Central memory CD8-positive, alpha-beta T cell (primary cell): ENCODE measurements at places on chromosomes 11 and 22.

GRCh38 chr11:125429174-125429707, 66.8 kb downstream of the FEZ1 start:
- no peak for DNase-seq

GRCh38 chr22:39956932-39957664, 3.1 kb upstream of the TMA7B start:
- DNase-seq = no peak

GRCh38 chr11:1548221-1549070, 23.6 kb downstream of the DUSP8 start:
- DNase-seq = no peak

GRCh38 chr11:78540256-78540655, 34.4 kb downstream of the NARS2 start:
- DNase-seq = no peak

GRCh38 chr11:107041088-107041444, 22.8 kb upstream of the GUCY1A2 start:
- no peak for DNase-seq

DNA sequence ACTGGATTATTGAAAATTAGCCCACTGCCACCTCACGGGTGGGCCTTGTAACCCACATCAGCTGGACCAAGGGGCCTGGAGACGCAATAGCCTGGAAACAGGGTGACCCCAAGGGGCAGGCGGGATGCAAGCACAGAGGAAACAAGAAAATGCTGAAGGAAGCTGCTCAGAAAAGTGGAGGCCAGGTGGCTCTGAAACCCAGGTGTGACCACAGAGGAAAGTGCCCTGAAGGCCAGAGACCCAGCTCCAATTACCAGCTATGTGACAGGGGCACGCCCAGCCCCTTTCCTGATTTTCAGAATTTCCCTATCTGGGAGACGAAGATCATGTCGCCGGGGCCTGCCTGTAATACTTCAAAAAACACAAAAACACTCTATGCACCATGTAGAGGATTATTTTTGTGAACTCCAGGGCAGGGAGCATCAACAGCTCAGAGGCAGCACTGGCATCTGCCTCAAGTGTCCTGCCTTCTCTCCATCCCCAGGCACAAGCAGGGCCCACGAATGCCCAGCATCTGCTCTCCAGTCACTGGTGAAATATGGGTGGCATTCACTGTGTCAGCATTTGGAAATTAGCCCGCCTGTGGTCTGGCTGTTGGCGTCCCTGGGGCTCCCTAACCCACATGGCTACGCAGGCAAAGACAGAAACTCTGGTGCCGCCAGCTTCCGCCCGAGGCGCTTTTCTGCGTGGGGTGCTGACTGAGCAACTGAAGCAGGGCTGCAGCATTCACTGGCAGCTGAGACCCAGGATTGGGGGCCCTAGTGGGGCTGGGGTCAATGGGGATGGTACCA, 6.3 kb downstream of the KCNJ1 start:
- DNase-seq = no peak

DNA sequence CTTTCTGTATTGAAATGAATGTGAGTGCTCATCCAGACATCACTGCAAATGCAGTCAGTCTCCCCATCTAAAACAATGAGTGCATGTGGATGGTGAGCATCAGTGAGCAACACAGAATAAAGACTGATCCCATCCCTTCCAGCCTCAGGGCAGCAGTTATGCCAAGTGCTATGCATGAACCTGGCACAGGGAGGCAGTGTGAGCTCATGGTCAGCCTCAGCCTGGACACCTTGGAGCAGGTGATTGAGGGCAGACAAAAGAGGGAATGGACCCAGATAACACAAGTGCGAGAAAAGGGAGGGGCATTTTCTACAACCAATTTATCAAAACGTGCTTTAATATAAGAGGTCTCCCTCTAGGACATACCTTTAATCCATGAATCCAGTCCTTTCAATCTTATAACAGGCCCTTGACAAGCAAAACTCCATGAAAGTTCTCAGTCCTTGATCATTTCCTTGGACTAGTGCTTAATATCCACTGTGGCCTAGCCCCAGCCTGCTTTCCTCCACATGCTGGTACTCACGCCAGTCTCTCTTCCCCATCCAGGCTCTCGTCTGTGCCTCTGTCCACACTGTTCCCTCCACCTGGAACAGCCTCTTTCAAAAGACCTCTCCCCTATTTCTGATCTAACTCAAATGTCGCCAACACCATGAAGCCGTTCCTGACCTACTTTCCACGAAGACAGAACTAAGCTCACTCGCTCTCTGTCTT, 50.5 kb upstream of the LRRC55 start:
- DNase-seq = no peak

GRCh38 chr22:26953012-26953883, 295.9 kb downstream of the MIAT start:
- no peak for DNase-seq

GRCh38 chr11:36722421-36722820, 124.4 kb upstream of the RAG2 start:
- DNase-seq = no peak

GRCh38 chr11:69541501-69542313, 60.2 kb downstream of the LINC01488 start:
- no peak for DNase-seq

- no peak for DNase-seq
Observed at GRCh38 chr11:69413015-69413801, 68.3 kb upstream of the LINC01488 start.

GRCh38 chr22:45319324-45319685, 9.6 kb downstream of the FAM118A start:
- DNase-seq = no peak

- no peak for DNase-seq
Observed at GRCh38 chr11:61860054-61860903, 31.1 kb downstream of the FADS3 start.

DNA sequence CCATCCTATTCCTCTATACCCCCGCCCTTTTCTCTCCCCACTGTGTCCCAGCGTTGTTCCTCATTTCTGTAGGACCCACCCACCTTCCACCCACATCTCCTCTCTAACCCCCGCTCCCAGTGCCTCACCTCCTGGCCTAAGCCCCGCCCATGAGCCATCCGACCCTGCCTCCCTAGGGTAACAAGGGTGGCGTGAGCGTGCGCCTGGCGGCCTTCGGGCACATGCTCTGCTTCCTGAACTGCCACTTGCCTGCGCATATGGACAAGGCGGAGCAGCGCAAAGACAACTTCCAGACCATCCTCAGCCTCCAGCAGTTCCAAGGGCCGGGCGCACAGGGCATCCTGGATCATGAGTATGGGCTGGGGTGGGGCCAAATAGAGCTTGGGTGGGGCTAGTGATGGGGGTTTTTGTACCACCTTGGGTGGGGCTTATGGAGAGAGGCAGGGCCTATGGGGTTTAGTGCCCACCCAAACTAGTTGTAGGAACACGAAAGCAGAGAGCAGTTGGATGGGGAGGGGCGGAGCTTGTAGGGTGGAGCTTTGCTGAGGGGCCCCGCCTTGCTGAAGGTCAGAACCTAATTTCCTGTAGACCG, 4.5 kb downstream of the INPP5J start:
- no peak for DNase-seq

DNA sequence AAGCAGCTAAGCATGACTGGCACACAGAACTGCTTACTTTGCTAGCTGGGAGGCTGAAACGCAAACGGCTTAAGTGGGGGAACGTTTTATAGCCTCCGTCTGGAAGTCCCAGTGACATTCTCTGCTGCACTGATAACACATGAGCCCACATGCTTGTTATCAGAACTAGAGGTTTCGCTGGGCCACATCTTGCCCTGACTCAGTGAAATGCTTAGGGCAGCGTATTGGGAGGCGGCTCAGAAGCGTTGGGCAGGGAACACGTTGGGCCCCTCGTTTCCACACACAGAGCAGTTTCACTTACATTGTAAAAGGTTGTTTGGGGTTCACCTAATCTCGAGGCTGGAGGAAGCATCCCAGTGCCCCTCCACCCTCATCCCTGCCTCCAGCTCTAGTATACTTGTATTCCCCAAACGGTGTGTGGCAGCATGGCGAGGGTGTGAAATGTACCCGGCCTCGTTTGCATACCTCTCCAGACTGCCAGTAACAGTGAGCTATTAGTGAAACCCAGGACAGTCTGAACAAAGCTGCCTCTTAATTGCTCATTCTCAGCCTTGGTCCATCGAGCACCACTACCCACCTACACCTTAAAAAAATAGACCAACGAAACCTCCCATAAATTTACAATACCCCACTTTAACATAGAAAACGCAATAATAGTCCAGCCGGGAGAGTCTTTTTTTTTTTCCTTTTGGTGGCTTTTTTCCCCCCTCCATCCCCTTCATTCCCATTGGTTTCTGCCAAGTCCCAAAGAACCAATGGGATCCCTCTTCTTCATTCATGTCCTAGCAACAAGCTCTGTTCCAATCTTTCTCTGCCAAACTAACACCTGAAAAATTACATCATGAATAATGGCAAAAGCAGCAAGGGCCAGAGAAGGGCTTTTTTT, 218.8 kb upstream of the SORL1-AS1 start:
- DNase-seq = no peak

DNA sequence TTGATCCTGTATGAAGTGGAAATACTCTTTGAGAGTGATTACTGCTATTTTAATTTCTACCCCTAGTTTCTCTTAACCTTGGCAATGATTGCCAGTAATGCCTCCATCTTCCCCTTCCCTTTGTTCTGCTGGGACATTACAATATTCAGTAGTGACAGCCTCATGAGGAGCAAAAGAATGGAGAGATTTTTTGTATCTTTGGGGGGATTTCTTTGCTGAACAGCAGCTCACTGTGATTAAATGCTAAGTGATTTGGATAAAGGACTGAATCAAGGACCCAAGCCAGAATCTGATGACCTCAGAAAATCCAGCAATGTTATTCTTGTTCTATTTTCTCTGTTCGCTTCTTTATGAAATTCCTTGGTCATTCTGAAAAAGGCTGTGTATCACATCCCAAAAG, 7.0 kb upstream of the SLC1A2 start:
- DNase-seq = no peak

GRCh38 chr22:40020956-40021355, 26.2 kb downstream of the FAM83F start:
- no peak for DNase-seq

- no peak for DNase-seq
Observed at GRCh38 chr11:12172493-12173013, 62.2 kb downstream of the MICAL2 start.

DNA sequence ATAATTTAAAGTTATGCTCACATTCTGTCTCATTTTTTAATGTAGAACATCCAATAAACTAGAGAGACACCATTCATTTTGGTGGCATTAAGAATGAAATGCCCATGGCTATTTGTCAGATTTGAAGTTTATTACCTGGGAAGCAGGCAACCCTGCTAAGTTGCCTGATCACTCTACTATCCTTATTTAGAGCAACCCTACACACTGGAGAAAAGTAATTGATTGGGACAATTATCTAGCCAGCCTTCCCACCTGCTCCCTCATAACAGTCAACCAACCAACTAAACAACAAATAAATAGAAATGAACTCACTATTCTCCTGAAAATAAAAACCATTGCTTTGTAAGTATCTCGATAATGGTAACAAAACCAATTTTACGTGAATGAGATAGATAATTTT, 1129.0 kb upstream of the TENM4 start:
- DNase-seq = no peak

- DNase-seq = no peak
Observed at GRCh38 chr11:41309111-41309522, 150.3 kb downstream of the LRRC4C start.

GRCh38 chr22:27990451-27990840, 71.4 kb upstream of the PITPNB start:
- no peak for DNase-seq

DNA sequence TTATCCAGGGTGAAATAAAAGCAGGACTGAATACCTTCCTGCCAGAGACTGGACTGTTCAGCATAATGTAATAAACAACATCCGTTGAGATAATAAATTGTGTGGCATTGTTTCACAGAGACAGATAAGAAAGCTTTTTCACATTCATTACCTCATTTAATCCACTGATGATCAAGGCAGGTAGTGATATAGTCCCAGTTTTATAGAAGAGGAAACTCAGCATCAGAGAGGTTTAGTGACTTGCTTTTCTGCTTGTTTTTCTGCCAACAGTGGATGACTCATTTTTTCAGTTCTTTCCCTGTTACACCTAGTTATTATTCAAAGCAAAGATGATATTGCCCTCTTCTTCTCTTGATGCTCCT, 4.0 kb downstream of the MYO18B start:
- no peak for DNase-seq

GRCh38 chr22:42425337-42425988, 6.7 kb downstream of the NFAM1 start:
- DNase-seq = no peak

DNA sequence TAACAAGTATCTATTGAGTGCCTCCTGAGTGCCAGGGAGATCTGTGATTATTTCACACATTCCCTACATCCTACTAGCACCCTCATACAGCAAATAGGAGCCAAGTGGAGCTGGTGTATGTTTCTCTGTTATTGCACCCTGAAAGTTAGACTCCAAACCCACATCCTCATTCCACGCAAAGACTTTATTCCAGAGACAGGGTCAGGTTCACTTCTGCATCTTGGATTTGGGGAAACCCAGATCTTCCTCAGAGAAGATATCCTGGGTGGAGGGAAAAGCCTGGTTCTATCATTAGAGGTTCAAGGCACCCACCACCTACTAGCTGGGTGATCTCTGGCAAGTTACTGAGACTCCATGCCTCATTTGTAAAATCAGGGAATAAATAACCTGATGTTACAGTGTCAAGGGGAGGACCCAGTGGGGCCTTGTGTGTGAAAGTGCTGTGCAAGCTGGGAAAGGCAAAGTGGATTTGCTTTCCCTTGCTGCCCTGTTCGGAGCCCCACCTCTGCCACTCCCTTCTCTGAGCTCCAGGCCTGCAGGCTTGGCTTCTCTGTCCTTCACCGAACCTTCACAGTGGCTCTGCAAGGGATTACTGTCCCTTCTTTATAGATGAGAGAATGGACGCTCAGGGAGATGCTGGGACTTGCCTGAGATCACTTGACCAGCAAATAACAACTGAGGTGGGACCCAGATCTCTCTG, 991 bp upstream of the SLCO2B1 start:
- DNase-seq = no peak

DNA sequence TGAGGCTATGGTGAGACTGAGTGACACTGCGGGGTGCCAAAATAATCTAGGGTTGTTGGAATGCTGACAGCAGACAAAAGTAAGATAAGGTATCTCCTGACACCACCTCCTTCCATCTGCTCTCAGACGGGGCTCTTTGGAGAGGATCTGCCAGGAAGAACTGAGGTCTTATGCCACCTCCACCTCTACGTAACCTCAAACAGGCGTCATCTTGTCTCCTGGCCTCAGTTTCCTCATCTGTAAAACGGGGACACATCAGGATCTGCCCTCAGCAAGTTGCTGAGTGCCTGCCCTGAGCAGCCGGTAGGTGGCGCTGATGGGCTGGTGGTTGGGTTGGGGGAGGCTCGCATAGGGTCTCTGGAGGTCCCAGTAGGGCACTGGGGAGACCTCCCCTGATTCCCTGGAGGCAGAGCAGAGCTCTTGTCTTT, 1.7 kb upstream of the MYEOV start:
- DNase-seq = peak; percentile 26

DNA sequence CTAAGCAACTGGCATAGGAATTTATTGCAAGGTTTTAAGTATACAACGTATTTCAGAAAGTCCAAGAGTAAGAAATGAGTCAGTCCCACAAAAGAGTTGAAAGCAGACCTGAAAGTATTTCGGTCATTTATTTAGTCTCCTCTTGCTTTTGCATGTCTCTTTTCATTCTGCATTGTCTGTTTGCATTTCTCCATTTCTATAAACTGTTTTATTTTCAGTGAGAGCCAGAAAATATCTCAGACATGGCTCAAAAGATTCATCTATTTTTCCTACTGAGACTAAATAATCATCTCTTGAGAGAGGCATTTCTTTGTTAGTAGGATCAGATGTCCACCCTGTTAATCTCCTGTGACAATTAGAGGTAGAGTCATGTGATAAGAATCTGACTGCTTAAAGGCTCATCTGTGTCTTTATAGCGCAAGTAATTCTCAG, 219.1 kb upstream of the CCDC179 start:
- no peak for DNase-seq
